ENCODE measurements at places on chromosomes 11 and 22.
A peak's percentile ranks its signal among the peaks of the same experiment; 100 is the strongest.

DNA sequence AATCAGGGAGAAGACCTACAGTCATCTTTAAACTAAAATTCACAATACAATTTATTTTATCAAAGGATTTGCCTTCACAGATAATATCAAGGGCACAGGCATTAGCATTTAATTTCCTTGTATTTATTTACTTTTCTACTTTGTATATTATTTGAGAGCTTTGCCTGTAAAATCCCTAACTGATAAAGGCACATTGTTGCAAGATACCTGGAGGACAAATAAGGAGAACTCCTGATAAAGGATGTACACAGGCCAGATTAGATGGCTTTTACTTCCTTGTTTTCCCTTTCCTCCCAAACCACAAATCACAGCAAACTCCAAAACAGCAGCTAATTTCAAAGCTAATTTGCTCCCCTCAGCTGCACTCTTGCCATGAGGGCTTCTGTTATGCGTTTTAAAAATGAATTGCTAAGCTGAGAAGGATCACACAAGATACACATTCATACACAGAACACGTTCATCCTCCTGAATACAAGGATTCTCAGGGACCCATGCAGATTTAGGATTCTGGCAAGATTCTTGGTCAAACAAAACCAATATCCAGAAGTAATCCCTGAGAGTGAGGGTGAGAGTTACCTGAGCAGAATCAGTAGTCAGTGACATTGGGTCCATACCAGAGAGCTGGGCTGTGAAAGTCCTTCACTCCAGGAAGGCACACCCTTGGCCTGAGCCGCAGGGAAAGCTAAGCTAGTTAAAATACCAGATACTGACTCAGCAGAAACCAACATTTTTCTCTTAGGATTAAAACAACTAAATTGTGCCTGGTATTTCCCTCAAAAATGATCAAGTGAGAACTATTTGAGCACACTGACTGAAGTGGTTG is 100.3 kb upstream of the CLPB start:
- peak; percentile 24 for DNase-seq

- DNase-seq, result no peak
Measured at GRCh38 chr11:104366321-104366734, 202.4 kb upstream of the PDGFD start.

- DNase-seq, result peak; percentile 22
Measured at GRCh38 chr11:12893787-12894672, 115.1 kb upstream of the RASSF10 start.

GRCh38 chr11:11668781-11669180 is 47.0 kb upstream of the GALNT18 start:
- DNase-seq, result no peak

- DNase-seq, result no peak
Measured at GRCh38 chr11:128732471-128733277, 38.8 kb downstream of the FLI1 start.

DNA sequence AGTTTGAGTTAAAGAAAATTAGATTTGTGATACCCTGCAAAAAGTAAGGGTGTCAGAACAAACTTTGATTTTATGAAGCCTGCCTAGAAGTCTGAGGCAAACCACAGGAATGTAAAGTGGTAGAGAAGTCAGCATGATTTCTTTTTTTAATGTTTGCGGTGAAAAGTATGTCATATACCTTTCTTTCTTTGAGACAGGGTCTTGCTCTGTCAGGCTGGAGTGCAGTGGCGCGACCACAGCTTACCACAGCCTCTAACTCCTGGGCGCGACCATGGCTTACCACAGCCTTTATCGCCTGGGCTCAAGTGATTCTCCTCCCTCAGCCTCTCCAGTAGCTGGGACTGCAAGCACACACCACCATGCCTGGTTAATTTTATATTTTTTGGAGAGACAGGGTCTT is 4.7 kb downstream of the API5 start:
- DNase-seq, result no peak

DNA sequence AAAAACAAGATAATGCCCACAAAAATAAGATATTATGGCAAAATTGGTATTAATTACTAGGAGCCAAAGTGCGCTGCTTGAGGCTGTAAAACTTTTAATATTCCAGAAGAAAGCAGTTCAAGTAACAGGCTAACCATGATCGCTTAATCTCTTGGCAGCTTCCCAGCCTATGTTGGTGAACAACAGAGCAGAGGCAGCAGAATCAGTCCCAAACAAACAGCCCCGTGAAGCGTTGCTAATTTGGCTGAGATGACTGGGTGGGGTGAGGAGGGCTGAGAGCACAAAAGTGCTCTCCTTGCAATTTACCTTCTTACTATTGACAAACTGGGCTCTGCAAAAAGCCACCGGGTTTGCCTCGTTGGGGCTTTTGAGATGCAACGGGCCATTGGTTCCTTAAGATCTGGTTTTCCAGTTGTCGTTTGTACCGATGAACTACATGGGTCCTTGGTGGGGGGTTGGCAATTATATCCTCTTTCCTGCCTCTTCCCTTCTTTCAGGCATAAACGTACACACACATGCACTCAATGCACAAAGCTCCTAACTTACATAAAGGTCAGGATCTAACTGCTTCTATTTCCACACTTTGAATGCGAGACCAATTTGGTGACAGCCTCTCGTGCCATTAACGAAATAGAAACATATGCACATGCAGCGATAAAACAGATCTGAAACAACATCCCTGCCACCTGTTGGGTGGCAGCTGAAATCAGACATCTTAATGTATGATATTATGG is 407.6 kb upstream of the CADM1 start:
- no peak for DNase-seq

DNA sequence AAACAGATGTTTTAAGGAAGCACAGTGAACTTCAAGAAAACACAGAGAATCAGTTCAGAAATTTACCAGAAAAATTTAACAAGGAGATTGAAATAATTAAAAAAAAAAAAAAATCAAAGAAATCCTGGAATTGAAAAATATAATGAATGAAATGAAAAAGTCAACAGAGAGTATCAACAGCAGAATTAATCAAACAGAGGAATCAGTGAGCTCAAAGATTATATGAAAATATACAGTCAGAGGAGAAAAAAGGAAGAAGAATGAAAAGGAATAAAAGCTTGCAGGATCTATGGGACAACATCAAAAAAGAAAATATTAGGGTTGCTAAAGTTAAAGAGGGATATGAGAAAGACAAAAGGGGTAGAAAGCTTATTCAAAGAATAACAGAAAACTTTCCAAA is 82.3 kb downstream of the XRRA1 start:
- no peak for DNase-seq

GRCh38 chr11:45745065-45745811 is 59.7 kb upstream of the SLC35C1 start:
- no peak for DNase-seq

- DNase-seq, result no peak
Measured at GRCh38 chr22:20761536-20761935, 12.4 kb upstream of the SERPIND1 start.

DNA sequence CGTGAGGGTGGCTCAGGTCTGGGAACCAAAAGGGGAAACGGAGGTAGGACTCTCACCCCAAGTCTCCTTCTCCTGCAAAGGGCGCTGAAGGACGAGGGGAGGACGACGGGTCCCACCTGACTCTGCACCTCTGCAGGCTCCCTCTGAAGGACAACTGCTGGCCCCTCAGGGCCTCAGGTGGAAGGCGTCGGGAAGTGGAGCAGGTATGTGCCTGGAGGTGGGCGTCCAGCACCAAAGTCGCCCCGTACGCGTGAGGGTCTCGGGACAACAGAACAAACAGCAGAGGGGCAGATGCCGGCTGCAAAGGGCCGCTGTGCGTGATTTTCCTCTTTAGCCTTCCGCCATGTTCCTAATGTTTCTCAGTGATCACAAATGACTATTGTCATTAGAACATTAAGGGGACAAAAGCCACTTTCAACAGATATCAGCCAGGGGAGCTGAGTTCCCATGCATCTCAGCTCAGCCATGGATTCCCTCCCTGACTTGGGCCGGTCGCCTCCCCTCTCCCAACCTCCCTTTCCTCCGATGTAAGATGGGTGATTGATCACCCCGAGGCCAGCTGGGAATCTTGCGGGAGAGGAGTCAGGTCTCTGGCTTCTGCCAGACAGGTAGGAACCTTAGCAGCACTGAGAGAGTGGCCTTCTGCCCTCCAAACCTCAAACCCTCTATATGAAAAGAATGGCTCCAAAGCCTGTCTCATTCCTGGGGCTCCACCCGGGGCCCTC is 836 bp downstream of the SLC16A8 start:
- DNase-seq, result no peak

- no peak for DNase-seq
Measured at GRCh38 chr22:20536590-20537324, 29.3 kb downstream of the MED15 start.

- DNase-seq, result no peak
Measured at GRCh38 chr22:27772081-27772983, 29.2 kb downstream of the MN1 start.

DNA sequence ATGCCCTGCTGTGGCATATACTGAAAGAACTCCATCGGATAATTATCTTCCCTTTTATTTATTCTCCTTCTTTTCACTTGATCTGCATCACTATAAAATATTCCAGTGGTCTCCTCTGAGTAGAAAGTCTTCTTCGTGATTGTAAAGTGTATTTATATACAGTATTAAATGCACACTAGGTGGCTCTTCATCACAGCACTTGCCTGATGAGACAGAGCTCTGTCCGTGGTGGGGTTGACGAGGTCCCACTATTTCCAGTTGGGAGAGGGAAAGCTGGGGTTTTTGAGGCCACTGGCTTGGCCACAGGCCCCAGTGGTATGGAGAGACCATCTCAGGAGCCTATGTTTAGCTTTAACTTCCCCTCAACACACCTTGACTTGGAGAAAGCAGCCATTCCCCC is 31.6 kb upstream of the ZBTB16 start:
- DNase-seq, result no peak

- no peak for DNase-seq
Measured at GRCh38 chr22:24809331-24809730, 3.3 kb downstream of the SGSM1 start.

DNA sequence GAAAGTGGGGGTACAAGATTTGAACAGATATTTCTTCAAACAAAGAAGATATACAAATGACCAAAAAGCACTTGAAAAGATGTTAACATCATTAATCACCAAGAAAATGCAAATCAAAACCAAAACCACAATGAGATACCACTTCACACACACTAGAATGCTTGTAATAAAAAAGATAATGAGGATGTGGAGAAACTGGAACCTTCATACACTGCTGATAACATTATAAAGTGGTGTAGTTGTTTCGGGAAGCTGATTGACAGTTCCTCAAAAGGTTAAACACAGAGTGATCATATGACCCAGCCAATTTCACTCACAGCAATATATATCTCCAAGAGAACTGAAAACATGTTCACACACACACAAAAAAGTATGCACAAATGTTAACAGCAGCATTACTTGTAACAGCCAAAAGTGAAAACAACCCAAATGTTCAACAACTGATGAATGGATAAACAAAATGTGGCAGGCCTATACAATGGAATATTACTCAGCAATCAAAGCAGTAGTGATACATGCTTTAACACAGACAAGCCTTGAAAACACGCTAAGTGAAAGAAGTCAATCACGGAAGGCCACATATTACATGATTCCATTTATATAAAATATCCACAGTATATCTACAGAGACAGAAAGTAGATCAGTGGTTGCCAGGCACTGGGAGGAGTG is 15.1 kb downstream of the PITPNB start:
- no peak for DNase-seq

DNA sequence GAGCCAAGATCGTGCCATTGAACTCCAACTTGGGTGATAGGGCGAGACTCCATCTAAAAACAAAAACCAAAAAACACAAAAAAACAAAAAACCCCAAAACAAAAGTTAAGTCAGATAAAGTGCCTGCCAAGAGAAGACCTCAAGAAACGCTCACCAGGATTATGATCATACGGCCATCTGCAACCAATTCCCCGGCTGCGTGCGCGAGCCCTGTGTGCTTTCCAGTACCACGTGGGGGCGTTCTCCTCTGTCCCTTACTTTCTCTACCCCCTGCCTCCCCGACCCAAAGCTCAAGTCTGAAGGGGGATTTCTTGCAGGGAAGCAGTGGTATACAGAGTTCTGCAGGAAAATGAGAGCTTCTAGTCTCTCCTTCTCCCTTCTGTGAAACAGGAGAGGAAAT is 10.5 kb upstream of the RPS19BP1 start:
- no peak for DNase-seq

DNA sequence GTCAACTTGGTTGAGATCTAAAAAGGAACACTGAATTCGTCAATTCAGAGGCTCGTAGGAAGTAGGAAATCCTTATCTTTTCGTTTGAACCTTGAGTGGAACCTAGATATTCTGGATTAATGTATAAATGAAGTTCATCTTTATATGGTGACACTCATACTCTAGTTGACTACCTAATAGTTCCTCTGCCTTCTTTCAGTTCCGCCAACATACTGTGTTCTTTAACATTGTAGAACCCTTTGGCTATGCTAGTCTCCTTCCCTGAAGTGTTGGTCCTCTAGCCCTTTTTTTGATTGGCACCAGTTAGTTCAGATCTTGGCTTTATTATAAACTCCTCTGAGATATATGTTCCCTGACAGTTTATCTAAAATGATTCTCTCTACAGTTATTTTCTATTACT is 1.5 kb downstream of the ATM start:
- no peak for DNase-seq

- no peak for DNase-seq
Measured at GRCh38 chr11:282171-282570, 4.0 kb downstream of the NLRP6 start.

DNA sequence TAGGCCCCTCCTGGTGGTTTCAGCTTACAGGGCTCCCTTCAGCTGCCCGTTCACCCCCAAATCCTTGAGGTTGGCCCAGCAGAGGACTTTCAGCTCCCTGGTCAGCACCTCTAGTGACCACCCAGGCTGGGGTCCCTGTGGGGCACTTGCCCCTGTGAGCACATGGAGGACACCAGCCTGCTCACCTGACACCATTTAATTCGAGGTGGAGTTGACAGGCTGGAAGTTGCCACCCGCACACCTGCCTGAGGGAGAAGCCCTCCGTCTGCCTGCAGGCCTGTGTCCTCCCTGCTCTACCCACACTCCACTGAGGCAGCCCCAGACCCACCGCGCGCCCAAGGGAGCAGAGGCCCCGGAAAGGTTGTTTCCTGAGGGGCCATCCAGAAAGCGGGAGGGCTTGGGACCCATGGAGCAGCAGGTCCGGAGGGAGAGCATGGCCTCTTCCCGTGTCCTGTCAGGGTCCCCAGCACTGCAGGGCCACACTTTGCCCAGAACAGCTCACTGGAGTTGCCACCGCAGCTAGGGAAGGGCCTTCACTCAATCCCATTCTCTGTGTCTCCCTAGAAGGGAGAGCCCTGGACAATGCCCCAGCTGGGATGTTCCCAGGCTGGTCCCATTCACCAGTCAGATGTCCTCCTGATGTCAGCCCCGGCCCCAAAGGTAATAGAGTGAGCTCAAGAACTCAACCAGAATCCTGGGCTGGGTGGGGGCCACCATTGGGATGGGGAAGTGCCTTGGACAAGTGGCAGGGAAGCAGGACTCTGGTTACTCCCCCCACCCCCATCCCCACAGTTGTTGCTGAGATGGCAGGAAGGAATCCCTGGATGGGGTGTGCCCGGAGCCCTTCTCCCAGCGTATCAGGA is 82.4 kb downstream of the MED15 start:
- no peak for DNase-seq
